ENCODE measurements at places on chromosomes 7 and 10.

- DNase-seq = no peak
These were observed 598 bp downstream of the JAZF1 start for GRCh38 chr7:28180031-28180363.

DNA sequence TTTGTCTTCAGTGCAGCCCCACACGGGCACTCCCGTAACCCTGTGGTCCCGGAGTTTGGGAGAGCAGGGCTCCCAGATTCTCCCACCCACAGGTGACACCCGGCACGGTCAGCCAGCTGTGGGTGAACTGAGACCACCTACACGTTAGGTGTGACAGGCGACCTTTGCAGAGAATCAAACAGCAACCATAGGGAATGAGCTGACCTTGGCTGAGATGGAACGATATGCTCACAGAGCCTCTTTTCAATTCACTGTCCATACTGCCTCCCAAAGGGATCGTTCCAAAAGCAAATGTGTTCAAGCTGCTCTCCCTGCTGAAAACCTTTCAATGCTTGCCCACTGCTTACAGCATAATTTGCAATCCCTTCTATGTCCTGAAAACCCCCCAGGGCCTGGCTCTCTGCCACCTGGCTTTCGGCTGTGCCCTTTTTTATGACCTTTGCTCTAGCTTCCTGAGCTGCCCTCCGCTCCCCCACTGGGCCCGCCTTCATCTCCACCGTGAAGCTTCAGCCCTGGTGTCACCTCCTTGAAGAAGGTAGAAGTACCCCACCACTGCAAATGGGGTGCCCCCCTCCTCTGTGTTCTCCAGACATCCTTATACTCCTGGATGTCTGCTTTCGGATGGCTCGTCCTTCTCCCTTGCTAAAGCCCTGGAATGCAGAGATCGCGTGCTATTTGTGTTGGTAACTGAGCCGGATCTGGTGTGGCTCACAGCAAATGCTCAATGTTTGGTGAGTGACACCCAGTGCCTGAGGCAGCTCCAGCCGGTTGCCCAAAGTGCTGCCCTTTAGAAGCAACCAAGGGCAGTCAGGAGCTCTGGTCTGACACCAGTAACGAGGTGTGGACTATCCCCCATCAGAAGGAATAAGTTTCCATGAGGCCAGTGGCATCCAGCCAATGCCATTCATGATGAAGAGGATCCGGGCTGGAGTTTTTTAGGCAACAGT lies 90.4 kb downstream of the KIAA1549 start:
- DNase-seq = no peak

DNA sequence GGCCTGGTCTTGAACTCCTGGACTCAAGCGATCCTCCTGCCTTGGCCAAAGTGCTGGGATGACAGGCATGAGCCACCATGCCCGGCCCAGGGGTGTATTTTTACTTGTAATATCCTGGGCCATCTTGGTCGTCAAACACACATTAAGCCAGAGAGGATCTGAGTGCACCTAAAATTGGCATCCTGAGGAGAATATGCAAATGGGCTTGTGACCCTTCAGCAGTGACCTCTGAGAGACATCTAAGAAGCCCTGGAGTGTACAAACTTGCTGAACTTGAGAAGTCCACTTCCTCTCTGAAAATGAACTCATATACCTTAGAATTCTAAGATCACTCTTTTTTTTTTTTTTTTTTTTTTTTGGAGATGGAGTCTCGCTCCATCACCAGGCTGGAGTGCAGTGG lies 372.0 kb upstream of the C7orf33 start:
- DNase-seq = no peak

GRCh38 chr7:99020413-99020715 lies 123.5 kb downstream of the SMURF1 start:
- DNase-seq = no peak

- DNase-seq = no peak
These were observed 71.1 kb upstream of the FZD1 start for GRCh38 chr7:91193141-91193540.

DNA sequence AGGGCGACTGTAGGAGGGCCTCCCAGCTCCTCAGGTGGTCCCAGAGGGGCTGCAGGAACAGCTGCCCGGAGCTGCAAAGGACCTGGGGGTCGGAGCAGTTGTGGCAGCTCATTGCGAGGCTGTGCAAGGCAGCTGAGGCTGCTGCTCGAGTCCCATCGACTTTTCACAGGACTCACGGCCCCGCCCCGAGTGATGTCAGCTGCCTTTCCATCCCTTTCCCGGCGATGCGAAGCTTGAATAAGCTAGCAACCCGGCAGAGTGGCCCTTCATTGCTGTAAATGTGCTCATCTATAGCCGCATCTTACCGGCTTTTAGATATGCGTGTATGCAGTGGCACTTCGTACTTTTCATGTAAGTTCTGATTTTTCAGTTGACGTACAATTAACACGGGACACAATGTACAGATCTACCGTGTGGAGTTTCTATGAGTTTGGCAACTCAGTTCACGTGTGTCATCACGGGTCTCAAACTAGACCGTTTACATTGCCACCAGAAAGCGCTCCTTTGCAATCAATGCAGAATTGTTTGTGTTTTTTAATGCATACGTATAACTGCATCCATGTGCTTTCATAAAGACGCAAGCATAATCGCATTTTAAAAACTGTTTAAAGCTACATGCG lies at the start of gene CH25H:
Gene CH25H, minus strand, starts transcription at position 137 of the 620 bp plus-strand sequence. Its CDS starts 25 bp downstream, at position 112.
- DNase-seq = peak; percentile 75

GRCh38 chr7:77338260-77338659 lies 77.9 kb downstream of the GSAP start:
- DNase-seq = no peak

GRCh38 chr10:6579183-6579903 lies 733 bp downstream of the PRKCQ start:
- DNase-seq = no peak

DNA sequence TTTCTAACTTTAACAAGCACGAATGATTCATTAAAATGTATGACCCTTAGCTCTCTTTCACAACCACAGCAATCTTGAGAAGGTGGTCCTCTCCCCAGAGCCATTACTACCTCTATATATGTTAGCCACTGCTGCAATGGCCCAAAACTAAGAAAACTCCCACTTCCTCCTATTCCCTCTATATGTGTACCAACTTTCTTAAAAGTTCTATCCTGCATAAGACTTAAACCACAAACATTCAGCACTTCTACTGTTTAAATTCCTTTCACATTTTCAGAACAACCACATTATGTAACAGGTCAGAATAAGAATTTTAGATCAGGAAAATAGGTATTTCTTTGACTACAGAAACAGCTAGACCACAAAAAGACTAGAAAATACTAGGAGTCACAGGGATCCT lies 36.2 kb downstream of the WASL start:
- DNase-seq = no peak

DNA sequence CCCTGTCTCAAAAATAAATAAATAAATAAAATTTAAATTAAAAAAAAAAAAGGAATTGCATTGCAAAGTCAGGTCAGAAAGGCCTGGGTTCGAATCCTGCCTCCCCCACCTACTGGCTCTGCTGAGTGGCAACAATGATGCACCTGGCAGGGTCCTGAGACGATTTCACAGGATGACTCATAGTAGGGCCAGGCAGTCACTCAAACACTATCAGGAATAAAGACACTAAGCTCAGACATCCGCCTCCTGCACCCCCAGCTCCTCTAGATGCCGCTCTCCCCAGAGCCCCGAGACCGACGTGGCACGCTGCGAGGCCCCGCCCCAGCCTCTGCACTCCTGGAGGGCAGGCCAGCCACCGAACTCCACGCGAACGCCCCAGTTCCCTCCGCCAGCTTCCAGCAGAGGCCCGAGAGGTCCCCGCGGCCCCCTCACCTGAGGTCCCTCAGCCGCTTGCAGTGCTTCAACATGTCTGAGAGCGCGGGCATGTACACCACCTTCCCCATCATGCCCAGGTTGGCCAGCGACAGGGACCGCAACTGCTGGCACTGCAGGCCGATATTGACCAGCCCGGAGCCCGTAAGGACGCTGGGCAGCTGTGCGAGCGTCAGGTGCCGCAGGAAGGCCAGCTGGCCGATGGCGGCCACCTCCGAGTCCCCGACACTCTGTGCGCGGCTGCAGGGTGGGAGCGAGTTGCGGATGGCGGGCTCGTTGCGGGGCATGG lies 76.6 kb upstream of the TNRC18 start:
- DNase-seq = no peak

GRCh38 chr10:79210672-79211071 lies 136.6 kb upstream of the PPIF start:
- no peak for DNase-seq

DNA sequence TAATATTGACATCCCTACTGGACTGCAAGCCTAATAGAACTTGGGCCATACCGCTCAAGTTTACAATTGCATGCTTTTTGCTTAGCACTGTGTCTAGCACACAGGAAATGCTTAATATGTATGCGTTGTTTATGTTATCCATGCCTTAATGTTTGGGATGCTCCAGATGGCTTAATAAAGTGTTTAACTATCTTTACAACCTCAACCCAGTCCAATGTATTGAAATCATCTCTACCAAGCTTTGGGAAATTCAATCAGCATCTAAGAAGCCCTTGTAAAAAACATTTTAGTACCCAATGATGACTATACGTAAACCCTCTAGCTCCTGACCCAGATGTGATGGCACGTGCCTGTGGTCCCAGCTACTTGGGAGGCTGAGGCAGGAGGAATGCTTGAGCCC lies 40.0 kb downstream of the CALD1 start:
- DNase-seq = no peak

GRCh38 chr7:128203047-128203491 lies 38.0 kb upstream of the LEP start:
- DNase-seq = no peak

DNA sequence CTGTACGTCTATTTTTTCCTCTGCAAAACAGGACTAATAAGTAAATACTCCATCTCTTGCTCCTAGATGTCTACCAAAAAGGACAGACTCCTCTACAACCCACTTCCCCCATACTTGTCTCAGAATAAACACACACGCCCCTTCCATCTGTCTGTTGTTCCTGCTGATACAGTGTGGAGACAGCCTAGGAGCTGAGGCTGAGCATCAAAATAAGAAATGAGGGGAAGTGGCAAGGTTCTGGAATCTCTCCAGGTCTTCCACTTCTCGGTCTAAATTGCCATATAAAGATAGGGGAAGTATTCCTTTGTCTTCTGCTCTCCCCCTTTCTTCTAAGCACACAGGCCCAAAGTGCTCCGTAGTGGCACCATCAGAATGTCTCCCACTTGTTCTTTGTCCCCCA lies 30.8 kb upstream of the VSIR start:
- DNase-seq = no peak

GRCh38 chr10:93512565-93512964 lies 16.2 kb downstream of the CEP55 start:
- DNase-seq = no peak

- DNase-seq = no peak
These were observed 4.9 kb upstream of the RHOBTB1 start for GRCh38 chr10:60948851-60949250.

- DNase-seq = no peak
These were observed 452 bp downstream of the ATE1 start for GRCh38 chr10:121927318-121927840.

DNA sequence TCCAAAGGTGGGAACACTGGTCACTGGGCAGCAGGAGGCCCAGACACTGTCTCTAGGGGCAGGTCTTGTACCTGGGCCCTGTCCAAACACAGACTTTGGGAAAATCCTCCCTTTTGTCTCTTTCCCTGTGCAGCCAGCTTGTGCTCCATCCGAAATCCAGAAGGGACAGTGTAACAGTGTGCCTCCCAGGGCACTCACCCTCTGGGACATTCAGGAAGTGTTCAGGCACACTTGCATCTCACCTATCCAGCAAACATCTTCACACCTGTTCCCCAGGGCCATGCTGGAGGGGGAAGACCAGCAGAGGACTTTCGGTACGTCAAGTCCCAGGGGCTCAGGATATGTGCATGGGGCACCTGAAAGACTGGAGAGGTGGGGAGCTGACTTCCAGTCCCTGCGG lies 38.9 kb downstream of the TNS3 start:
- no peak for DNase-seq

DNA sequence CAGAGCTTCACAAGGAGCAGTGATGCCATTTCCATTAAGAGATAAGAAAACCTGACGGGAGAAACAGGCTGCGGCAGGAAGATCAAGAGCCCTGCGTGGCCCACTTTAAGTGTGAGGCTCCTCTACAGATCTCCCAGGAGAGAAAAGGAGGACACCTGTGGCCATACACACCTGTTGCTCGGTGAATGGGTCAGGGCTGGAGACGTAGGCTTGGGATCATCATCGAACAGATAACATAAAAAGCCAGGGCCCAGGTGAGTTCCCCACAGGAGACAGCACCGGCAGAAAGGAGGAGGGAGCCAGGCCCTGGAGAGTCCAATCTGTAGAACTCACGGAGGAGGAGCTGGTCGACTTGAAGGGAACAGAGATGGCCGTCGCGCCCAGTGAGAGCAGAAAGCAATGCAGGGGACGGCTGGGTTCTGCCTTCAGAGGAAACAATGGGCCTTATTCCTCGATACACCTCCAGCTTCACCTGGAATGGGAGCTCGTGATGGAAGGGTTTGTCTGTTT lies 556.8 kb downstream of the DNAJB6 start:
- no peak for DNase-seq

GRCh38 chr7:30559611-30560010 lies 35.1 kb upstream of the GARS1 start:
- no peak for DNase-seq

- DNase-seq = no peak
These were observed 550 bp upstream of the ANK3 start for GRCh38 chr10:60390224-60390626.

DNA sequence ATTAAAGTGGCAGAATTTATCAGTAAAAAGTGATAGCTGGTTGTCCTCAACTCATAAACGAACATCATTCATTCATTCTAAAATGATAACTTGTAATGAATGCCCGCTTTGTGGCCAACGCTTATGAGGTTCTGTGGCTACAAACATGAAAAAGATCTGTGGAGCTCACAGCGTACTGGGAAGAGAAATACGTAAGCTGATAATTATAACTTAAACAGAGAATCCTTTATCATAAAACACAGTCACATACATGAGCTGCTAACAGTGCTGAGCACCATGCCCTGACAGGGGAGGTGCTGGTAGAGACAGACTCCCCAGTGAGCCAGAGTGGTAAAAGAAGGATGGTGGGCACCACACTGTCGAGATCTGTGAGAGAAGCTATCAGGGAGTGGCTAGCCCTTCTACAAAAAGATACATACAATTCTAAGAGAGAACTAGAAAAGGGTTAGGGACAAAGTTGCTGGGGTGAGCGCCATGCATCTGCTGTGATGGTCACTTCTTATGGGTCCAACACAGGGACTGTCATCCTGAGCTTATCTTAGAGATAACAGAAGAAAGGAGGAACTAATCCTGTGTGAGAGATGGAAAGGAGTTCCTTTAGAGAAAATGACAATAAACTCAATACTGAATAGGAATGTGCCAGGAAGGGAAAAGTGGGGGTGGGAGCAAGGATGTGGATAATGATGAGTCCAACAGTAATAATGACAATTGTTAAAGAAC lies 106.7 kb downstream of the USP6NL start:
- DNase-seq = no peak

- no peak for DNase-seq
These were observed 31.3 kb downstream of the KIN start for GRCh38 chr10:7756360-7756992.
